H4 (cell line): ENCODE measurements at places on chromosomes 12 and 14. TPM values are rescaled to one million over a fixed set of nuclear protein-coding genes. Genes with fewer than 3 reads are reported as not detected.

DNA sequence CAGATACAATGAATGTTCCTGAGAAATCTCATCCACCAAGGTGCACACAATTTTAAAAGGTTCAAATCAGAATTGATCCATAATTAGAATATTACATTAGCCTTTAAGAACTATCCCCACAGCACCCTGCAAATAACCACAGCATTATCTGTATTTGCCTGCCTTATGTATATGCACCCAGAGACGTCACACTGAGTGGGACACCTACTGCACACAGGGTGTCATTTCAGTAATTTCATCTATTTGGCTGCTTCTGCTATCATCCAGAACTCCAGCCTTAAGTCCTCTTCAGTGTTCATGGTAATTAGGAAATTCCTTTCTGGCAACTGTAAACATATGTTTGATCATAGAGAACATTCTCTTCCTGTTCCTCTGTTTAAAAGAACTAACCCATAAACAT is 298.4 kb downstream of the SYT1 start:
- no peak for DNase-seq

DNA sequence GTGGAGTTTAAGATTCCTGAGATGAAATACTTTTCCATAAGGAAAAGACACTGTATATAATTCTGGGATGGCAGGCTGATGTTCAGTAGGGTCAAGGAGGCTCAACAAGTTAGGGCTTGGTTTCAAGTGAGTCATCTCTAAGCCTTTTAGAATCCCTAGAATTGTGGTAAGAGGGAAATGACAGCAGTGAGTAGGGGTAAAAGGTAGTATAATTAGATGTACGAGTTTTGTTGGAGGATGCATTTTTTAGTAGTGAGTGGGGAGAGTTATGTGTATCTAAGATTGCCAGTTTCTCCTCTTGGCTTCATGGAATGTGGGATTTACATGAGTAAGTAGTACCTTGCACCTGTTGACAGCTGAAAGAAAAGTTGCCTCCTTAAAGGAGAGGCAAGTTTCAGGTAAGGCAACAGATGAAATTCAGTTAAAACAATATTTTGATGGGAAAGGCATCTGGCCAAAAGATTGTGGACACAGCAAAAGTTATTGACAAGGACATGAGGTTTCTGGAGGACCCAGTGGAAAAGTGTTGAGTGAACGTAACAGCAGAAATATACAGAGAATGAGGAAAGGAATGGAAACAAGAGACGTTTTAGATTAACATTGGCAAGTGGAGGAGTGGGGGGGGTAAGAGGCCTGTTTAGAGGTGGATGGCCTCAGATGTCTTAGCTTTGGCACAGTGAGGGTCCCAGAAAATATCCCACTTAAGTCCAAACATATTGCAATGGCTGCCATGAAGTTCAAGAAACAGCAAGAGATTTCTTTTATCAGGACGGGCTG is 21.8 kb downstream of the LMO3 start:
- DNase-seq = no peak

- DNase-seq = no peak
Measured at GRCh38 chr14:36874396-36875138, 212.9 kb downstream of the PAX9 start.

DNA sequence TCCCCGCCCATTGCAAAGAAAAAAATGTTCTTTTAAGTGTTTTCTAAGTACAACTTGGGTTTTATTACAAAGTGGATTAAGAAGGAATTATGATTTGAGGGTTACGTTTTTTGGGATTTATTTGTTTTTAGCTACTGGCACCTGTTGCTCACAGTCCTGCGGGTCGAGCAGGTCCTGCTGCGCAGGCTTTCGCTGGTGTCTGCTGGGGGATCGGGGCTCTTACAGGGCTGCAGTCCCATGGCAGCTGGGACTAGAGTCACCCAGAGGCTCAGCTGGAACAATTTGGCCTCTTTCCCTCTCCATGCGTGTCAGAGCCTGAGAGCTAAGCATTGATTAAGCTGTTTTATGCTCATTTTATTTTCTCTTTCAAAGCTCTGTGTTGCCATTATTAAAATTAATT is 55.6 kb upstream of the DYNC1H1 start:
- no peak for DNase-seq

- DNase-seq = peak; percentile 16
Measured at GRCh38 chr14:25381498-25381897, 331.6 kb upstream of the STXBP6 start.

- DNase-seq = no peak
Measured at GRCh38 chr12:121849211-121849610, 9.4 kb downstream of the HPD start.

Gene PLA2G1B
- total RNA-seq = not detected in 2 replicates

Gene PAPLN
- total RNA-seq = not detected in 2 replicates

DNA sequence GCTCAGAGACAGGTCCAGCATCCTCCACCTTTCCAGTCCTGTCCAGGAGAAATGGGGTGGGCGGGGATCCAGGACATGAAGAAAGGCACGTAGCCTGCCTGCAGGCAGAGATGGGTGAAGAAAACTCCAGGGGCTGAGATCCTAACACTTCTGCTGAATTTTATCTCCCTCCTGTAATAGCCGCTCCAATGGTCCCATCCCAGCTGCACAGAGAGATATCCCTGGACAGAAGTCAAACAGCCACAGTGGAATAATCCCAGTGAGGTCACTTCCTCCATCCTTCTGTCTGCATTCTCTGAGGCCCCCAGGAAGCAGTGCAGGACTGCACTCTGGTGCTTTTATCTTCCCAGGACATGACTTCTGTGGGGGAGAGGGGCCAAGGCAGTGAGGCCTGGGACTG is 26.3 kb downstream of the KRT18 start:
- peak; percentile 17 for DNase-seq

- DNase-seq = no peak
Measured at GRCh38 chr12:101166866-101167265, 43.2 kb downstream of the SLC5A8 start.

GRCh38 chr14:93520053-93520607 is 89.4 kb downstream of the UNC79 start:
- no peak for DNase-seq

DNA sequence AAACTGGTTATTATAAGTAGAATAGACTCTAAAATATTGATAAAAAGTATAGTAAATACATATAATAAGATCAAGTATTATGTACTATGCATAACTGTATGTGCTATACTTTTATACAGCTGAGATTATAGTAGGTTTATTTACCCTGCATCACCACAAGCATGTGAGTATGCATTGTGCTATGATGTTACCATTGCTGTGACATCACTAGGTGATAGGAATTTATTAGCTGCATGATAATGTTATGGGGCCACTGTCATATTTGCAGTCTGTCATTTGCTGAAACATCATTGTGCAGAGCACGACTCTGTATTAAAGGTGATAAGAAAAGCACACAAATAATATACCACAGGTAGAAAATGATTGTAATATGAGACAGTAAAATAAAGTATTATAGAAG is 385.6 kb downstream of the ZFP36L1 start:
- DNase-seq = no peak

DNA sequence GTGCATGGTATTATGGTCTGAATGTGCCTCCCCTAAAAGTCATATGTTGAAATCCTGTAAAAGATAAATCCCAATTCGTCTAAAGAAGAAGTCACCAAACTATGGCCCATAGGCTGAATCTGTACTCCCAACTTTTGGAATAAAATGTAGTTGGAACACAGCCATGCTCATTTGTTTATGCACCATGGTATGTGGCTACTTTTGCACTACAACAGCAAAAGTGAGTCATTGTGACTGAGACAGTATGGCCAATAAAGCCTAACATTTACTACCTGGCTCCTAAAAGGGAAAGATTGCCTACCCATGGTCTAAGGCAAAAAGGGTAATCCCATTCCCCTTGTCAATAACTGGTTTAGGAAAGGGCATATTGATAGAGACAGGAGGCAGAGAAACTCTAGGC is 101.8 kb downstream of the LRIG3 start:
- DNase-seq = peak; percentile 7

Gene C1S
- 72.4 and 88.1 TPM in 2 replicates for total RNA-seq

- DNase-seq = no peak
Measured at GRCh38 chr12:113315358-113315757, 19.6 kb downstream of the SLC8B1 start.

- DNase-seq = no peak
Measured at GRCh38 chr12:125070112-125070511, 4.9 kb downstream of the AACS start.

DNA sequence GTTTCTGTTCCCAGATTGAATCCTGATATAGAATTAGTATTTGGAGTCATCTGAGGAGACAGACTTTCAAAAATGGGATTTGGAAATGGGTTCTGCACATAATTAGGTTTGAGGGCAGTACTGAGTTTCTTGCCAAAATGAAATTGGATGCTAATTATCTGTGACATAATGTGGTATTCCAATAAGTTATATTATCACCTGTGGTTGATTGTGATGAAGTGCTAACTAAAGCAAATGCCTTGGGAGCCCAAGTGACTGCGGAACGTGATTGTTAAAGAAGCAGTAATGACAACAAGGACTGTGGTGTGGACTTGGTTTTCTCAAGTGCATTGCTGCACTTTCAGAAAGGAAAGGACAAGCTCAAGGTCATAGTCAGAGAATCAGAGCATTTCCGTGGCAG is 337.0 kb downstream of the IPO8 start:
- no peak for DNase-seq

DNA sequence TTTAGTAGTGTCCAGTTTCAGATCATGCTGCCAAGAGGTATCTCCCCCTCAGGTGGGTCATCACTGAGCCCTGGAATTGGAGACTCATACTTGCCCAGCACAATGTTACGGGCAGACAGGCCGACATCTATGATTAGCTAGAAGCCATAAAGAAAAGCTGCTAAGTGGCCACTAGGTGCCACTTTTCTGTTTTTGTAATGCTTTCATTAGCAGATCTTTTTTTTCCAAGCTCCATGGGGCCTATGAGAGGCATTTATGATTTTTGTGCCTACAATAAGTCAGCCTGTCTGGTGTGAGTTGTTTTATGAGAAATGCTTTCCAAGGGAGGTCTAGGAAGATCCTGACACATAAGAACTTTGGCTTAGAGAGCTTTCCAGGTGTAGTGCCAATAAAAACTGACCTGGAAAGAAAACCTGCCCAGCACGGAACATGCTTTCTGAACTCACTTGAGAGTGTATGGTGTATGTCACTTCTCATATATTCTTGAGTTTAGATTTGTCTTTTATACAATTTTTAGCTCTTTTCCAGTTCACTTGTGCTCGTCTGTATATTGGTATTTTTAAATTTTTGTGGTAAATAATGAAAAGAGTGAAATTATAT is 21.8 kb upstream of the SMCO2 start:
- peak; percentile 19 for DNase-seq

DNA sequence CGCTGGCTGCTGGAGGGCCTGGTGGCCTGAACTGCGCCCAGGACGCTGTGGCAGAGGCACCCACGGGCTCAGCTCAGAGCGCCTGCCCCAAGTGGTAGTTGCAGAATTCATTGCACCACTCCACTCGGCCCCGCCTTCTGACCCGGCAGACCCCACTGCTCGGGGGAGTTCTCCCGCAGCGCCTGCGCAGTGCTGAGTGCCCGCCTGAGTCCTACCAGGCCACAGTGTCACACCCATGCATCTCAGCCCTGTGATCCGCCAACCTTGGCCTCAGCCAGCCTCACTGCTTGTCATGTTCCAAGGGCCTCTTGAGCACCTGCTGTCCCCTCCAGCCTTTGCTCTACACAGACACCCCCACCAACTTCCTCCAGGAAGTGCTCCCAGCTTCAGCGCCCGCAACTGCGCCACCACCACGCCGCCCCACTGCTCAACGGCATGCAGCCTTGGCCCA is 12.2 kb downstream of the DEGS2 start:
- DNase-seq = no peak

- DNase-seq = no peak
Measured at GRCh38 chr12:54438517-54438916, 19.5 kb upstream of the ITGA5 start.

Gene EFS
- not detected in 2 replicates for total RNA-seq

DNA sequence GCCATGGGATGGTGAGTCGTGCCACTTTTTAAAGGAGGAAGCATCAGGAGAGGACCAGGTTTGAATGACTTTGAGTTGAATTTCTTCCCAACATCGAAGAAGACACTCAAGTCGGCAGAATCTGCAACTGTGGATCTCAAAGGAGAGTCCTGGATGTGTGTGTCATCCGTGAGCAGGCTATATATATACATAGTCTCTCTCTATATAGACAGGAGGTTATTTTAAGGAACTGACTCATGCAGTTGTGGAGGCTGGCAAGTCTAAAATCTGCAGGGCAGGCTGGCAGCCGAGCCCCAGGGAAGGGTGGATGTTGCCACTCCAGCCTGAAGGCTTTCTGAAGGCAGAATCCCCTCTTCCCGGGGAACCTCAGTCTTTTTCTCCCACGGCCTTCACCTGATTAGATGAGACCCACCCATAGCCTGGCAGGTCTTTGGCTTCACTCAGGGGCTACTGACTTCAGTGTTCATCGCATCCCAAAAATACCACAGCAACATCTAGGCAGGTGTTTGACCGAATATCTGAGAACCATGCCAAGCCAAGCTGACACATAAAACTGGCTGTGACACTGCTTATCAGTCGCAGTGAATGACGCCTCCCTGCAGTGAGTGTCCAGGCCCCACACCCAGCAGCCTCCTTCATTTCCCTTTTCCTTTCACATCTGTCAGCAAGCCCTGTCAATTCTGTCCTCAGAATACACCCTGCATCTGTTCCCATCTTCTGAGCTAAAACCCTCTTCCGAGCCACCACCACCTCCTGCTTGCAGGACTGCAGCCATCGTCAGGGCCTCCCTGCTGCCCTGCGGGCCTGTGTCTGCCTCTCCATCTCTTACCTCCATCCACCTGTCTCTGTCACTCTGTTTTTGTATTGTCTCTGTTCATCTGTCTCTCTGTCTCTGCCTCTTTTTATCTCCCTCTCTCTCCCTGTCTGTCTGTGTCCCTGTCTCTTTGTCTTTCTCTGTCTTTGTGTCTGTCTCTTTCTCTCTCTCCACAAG is 54.0 kb downstream of the ZNF664 start:
- DNase-seq = no peak

- no peak for DNase-seq
Measured at GRCh38 chr14:69839661-69840060, 39.6 kb upstream of the SMOC1 start.

DNA sequence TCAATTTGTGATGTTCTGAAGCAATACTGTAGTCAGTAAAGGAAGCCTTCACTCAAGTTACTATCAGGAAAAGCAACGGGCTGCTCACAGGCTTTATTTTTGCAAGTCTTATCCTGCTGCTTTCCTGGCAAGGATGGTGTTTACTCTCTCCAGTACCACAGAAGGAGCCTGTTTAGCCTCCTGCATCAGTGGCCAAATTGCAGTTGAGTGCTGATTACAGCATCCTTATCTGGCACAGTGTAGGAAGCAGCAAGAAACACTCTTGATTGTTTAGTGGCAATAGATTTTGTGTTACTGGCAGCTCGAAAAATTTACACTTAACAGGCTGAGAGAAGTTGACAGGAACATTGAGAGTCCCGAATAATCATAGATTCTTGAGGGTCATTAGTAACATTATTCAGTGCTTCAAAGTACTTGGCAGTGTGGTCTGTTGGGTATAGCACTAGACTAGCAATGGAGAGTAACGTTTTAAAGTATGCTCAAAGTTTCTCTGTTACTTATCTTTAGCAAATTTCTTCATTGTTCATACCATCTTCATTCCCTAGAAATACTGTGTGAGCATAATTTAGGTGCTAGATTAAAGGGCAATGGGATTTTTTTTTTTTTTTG is 11.7 kb downstream of the TULP3 start:
- no peak for DNase-seq
